ENCODE measurements at places on chromosomes 3 and 15. TPM values are rescaled to one million over a fixed set of nuclear protein-coding genes. Genes with fewer than 3 reads are reported as not detected.

Gene STRIT1
- total RNA-seq, result 2.1 TPM

Gene PLCH1
- total RNA-seq, result 30.9 TPM

Gene SLC22A13
- total RNA-seq, result 0.69 TPM

Gene KLHL6
- 1.4 TPM for total RNA-seq

Gene COPS2
- 79.8 TPM for total RNA-seq

Gene ZNF660
- 11.5 TPM for total RNA-seq

Gene SOX2
- 188 TPM for total RNA-seq

Gene POLR2M
- 399 TPM for total RNA-seq

Gene GXYLT2
- total RNA-seq, result 6.0 TPM

Gene PLA2G4D
- under 0.01 TPM for total RNA-seq

Gene POLQ
- total RNA-seq, result 2.5 TPM

Gene CLDN11
- total RNA-seq, result 18.2 TPM

Gene RPLP1
- 56.7 TPM for total RNA-seq

Gene CORO2B
- total RNA-seq, result 19.6 TPM

Gene GOLGA6A
- total RNA-seq, result 0.23 TPM

Gene SLC12A8
- total RNA-seq, result 5.8 TPM

Gene GP5
- under 0.01 TPM for total RNA-seq

Gene SRGAP3
- 106 TPM for total RNA-seq

Gene ECE2
- 18.7 TPM for total RNA-seq

Gene A4GNT
- not detected for total RNA-seq

Gene TIMMDC1
- total RNA-seq, result 31.4 TPM

Gene ECT2
- total RNA-seq, result 18.5 TPM

Gene LSAMP
- total RNA-seq, result 118 TPM

Gene HEG1
- 7.2 TPM for total RNA-seq

Gene PCSK6
- total RNA-seq, result 17.8 TPM

Gene DPPA2
- total RNA-seq, result not detected

Gene MED12L
- 23.8 TPM for total RNA-seq

Gene GOLGA8M
- total RNA-seq, result not detected

Gene NPAP1
- 0.69 TPM for total RNA-seq

Gene PLIN1
- total RNA-seq, result under 0.01 TPM

Gene TMEM207
- total RNA-seq, result not detected

Gene TTBK2
- total RNA-seq, result 44.5 TPM

Gene LTF
- total RNA-seq, result 0.92 TPM

Gene ROBO1
- total RNA-seq, result 193 TPM

Gene FAM131A
- 62.5 TPM for total RNA-seq

Gene HRH1
- total RNA-seq, result 7.8 TPM

Gene DNAH12
- total RNA-seq, result 3.5 TPM

Gene FGF7
- 0.69 TPM for total RNA-seq

Data from diencephalon (tissue), 1 donor.